ENCODE measurements at places on chromosomes 1 and 21.
A peak's percentile ranks its signal among the peaks of the same experiment; 100 is the strongest.

GRCh38 chr1:157364612-157365011, 187.7 kb downstream of the FCRL5 start:
- DNase-seq, result no peak

DNA sequence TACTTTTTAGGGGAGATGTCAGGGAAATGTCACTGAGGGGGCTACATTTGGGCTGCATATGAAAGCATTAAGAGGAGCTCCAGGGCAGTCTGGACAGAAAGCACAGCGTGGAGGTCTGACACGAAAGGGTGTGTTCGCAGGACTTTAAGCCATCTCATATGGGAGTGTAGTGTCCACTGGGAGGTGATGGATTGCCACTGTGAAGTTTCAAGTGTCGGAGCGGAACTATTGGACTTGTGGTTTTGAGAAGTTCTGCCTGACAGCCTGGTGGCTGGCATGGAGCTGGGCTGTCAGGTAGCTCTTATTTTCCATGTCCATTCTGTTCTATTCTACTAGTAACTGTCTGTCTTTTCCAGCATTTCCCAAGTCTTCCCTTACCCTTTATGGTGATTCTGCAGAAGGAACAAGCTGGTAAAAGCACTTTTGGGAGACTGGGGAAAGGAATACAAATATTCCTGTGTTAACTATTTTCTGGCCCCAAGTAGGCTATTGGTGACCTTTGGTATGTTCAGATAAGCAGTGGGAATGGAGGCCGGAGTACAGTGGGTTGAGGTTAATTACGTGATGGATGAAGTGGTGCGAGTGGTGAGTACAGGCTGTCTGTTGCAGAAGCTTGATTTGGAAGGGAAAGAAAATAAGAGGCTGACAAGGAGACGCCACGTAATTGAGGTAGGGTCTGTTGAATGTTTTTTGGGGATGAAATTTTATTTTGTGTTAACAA, 19.3 kb downstream of the B3GALT5 start:
- no peak for DNase-seq

- no peak for DNase-seq
Observed at GRCh38 chr1:156124557-156125483, 10.3 kb downstream of the LMNA start.

DNA sequence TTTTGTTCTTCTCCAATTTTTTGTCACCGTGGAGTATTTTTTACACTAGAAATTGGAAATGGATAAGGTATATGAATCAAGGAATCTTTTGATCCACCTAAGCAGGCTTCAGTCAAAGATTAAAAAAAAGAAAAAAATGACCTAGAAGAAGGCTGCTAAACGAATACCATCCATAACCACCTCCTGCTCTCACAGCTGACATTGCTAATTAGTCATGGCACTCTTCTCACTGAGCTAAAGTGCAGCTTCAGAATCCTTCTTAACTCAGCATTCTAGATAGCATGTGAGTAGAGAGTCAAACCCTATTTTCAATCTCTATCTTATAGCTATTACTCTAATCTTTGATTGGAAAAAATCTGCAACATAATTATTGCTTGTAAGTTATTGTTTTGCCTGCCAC, 40.2 kb upstream of the ST6GALNAC5 start:
- no peak for DNase-seq

- DNase-seq, result no peak
Observed at GRCh38 chr1:28926629-28927265, 12.4 kb downstream of the EPB41 start.

DNA sequence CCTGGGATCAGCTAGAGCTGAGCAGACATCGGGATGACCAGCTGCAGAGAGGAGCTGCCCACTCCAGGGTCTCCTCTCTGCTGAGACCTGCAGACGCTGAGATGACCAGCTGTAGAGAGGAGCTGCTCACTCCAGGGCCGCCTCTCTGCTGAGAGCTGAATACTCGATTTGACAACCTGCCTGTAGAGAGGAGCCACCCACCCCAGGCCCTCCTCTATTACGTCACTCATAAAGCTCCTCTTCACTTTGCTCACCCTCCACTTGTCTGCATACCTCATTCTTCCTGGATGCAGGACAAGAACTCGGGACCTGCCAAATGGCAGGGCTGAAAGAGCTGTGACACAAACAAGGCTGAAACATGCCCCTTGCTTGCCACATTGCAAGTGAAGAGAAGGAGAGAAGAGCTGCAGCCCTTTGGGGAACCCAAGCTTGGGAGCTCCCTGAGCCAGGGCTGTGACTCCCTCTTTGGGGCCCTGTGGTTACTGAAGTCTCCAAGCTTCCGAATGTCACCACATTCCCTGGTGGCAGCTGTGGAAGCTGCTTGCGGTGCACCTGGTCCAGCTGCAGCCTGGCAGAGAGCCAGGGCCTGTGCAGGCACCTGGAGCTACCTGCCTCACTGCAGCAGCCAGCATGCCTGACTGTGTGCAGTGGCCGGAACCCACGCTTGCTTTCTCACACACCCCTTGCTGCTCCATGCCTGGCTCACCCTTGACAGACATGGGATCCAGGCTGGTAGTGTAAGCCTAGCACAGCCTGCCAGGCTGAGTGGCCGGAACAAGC, 59.6 kb downstream of the CC2D1B start:
- no peak for DNase-seq

GRCh38 chr1:91697416-91697815, 188.5 kb downstream of the TGFBR3 start:
- DNase-seq, result no peak

- no peak for DNase-seq
Observed at GRCh38 chr1:206952171-206952570, 5.9 kb upstream of the PIGR start.

GRCh38 chr1:72397786-72398185, 115.4 kb upstream of the NEGR1 start:
- no peak for DNase-seq

DNA sequence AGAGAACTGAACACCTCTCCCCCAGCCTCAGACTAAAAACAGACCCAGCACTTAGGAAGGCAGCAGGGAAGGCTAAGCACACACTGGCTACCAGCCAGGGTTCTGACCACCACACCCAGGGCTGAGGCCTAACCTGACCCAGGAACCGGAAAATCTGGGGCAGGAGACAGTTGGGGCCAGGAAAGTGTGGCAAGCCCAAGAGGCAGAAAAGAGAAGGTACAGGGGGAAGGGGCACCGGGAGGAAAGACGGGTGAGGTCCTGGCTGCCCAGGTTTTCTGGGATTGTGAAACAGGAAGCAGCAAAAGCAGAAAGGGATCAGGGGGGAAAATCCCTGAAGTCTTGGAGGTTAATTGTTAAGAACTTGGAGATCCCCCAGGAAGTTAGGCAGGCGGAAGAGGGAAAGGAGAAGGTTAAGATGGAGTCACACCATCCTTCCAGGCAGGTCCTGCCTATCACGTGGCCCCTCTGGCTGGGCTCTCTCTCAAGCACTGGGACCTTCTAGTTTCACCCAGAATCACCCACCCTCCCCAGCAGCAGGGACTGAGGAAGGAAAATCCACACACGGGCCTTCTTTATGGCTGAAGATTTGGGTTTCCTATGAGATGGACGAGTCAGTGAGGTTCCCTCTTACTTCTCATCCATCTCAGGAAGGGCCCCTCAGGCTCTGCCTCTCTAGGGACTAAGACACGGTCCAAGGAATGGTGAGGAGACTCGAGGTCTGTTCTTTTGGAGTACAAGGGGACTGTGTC, 2.6 kb downstream of the HDGF start:
- no peak for DNase-seq

- no peak for DNase-seq
Observed at GRCh38 chr1:3312310-3312897, 142.1 kb upstream of the ARHGEF16 start.

GRCh38 chr1:181936768-181937581, 124.5 kb downstream of the ZNF648 start:
- DNase-seq, result peak; percentile 24

- no peak for DNase-seq
Observed at GRCh38 chr1:37353871-37354270, 120.5 kb upstream of the ZC3H12A start.

GRCh38 chr1:118118469-118118868, 66.6 kb downstream of the SPAG17 start:
- no peak for DNase-seq

DNA sequence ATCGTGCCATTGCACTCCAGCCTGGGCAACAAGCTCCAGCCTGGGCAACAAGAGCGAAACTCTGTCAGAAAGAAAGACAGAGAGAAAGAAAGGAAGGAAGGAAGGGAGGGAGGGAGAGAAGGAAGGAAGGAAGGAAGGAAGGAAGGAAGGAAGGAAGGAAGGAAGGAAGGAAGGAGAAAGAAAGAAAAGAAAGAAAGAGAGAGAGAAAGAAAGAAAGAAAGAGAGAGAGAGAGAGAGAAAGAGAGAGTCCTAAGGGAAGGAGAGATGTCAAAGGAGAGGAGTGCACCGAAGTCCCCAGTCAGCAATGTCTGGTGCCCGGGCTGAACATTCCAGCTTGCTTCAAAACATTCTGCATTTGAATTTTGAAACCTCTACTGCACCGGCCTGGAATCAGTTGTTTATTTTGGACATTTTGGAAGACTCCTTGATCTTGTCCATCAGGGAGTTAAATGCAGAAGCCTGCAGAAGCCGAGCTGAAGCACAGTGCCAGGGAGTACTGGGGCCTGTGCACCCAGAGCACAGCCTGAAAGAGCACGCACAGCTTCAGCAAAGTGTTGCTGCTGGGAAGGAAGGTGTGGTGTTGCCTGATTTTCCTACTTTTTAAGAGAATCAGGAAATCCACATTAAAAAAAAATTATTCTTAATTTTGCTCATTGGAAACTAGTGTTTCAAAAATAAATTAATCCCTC, 3.7 kb upstream of the IGSF3 start:
- DNase-seq, result no peak

DNA sequence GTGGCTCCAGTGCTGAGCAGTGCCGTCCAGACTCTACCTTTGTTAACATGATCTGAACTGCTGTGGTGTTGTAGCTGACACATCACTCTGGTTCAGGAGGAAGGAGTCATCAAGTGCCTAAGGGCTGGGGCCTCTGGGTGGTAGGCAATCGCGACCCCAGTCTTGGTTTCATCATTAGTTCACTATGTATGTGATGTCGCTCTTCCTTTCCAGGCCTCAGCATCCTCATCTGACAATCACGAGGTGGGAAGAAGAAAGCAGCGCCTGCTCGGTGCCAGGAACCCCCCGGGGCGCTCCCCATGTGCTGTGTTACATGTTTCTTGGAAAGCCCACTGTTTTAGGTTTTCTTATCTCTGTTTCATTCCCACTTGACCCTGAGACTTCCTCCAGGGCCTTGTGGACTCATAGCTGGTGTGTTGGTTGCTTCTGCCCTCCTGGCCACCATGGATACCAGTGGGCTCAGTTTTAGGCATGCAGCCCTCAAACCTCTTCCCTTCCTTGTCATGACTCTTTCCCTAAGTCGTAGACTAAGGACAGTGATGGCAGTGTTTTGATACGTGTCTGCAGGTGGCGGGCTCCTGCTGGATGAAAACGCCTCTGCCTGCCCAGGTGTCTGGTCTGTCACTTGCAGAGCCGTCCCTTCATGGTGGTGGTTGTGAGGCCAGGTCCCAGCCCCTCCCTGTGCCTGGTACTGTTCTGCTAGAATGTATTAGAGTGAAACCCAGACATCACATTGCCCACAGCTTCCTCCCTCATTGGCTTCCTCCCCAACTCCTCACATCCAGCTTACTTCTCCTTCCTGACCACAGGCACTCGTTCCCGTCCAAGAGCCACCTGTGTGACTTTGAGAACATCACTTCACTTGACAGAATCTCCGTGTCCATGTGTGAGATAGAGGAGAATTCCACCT, 17.2 kb upstream of the FOXO6 start:
- no peak for DNase-seq

GRCh38 chr1:84344286-84344685, 42.8 kb downstream of the SAMD13 start:
- no peak for DNase-seq

DNA sequence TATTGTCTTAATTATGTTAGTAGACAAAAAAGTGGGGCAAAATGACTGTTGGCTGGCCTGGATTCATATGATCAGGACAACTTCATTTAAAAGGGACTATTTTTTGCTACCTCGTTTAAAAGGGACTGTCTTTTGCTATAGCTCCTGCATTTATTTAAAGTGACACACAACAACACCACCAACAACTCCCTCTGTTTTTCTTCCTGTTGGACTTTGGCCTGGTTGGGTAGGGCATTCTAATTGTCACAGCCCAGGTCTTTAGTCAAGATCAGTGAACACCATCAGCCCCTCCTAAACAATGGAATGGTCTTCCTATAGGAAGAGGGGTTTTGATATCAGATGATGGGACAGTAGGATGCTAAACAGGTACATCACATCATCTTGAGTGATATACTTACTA, 241.8 kb downstream of the GPR52 start:
- DNase-seq, result no peak

DNA sequence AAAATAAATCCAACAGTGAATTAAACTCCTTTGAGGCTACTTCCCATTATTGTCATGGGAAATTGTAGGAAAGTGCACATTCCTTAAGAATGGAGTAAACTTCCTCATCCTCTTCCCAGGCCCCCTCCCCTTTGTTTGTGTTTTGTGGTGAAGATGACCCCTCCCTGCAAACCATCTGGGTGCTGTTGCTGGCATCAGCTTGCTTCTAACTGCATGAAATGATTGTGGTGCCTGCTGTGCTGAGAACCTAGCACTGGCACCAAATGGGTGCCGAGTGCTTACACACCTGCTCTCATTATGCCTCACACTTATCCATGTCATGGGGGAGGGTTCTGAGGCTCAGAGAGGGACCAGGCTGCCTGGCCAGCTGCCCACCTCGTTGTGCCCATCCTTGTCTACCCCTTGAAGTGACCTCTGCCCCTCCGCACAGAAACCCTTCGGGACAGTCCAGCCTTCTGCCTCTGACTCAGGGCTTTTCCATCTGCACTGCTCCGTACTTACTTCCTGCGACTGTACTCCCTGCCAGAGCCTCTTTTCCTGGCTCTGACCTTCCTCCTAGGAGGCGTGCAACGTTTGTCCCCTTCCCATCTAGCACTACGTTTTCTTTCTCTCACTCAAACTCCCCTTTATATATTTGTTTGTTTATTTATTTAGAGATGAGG, 30.6 kb downstream of the CAPN2 start:
- no peak for DNase-seq

GRCh38 chr1:159228554-159228953, 23.9 kb downstream of the ACKR1 start:
- DNase-seq, result no peak

GRCh38 chr1:206579747-206580437, 32.4 kb downstream of the EIF2D start:
- peak; percentile 88 for DNase-seq

DNA sequence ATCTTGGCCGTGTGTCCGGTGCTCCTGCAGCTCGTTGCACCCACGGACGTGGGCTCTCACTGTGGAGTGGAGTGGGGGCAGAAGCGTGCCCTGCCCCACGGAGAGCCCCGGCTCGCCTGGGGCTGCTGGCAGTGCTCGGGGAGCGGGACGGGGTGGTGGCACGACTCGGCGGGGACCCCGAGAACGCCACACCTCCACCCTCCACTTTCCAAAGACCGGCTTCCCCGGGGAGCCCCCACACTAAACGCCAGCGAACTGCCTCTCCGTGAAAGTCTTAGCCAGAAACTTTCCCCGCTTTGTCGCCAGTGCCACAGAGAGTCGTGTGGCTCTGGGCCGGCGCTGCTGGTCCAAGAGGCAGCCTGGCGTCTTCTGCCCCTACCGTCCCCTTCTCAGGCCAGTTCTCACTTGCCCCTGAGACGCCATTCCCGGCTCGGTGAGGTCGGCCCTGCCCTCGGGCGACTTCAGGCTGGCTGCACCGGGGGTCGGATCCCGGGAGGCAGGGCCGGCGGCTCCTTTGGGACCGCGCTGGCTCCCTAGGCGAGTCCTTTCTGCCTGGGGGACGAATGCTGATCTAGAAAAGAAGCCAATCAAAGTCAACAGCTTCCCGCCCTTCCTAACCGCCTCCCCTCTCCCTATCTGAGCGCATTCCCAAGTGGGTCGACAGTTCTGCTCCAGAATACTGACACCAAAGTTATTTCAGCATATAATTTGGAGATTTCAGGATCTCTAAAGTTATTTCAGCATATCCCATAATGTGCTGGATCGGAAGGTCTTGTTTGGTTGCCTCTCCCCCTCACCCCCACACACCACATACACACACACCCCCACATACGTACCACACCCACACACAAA, 2.6 kb upstream of the SAMD13 start:
- DNase-seq, result peak; percentile 50
